Chondrocyte (in vitro differentiated cells): ENCODE measurements at places on chromosomes 7 and 10. TPM values are rescaled to one million over a fixed set of nuclear protein-coding genes. Genes with fewer than 3 reads are reported as not detected.

DNA sequence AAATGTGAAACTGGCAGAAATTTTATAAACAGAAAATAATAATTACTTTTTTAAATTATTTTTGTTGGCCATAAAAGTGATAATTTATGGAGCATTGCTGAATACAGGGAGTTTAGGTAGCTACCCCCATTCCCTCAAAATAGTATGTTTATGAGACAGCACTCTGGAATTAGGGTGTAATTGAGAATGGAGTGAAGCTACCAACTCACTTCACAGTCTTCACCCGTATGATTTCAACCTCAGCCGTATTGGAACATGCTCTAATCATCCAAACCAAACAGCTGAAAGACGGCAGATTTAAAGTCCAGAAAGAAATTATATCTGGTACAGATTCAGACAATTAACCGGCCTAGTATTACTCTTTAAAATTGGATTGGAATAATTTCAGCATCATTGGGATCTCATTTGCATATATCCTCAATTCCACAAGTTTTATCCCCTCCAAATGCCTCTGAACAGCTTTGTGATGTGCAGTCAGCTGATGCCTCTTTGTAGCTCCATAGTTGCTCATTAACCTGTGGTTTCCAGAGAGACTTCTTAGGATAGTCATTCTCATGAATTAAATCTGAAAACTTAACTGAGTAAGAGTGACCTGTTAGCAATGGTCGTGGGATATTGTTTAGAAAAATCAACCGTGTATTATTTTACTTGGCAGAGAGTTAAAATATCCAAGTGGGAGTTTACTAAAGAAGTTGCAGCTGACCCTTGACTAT lies 59.1 kb upstream of the GJD4 start:
- peaks cover 22% of the 10 kb centered on the region for H3K4me1 ChIP-seq
- H3K4me3 ChIP-seq: no peak overlapping the region
- peak overlapping the region; percentile 59 for H3K27ac ChIP-seq
- H3K27me3 ChIP-seq: no peaks in the 10 kb centered on the region

VAX1 gene
- 5.2 TPM in 1 of 3 replicates, not detected in the others for total RNA-seq

DNA sequence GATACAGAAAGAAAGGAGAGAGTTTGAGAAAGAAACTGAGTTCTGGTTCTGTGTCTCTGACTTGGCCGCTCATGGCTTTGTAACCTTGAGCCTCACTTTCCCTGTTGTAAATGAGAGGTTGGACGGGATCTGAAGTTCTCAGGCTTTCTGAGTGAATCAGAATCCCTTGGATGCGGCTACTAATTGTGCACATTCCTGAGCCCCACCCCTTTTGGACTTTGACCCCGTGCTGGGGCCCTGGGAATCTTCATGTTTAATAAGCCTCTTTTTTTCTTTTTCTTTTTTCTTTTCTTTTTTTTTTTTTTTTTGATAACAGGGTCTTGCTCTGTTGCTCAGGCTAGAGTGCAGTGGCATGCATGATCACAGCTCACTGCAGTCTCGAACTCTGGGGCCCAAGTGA lies 26.9 kb downstream of the SLC25A28 start:
- no peaks in the 10 kb centered on the region for H3K4me1 ChIP-seq
- DNase-seq: no peak
- H3K27ac ChIP-seq: no peak overlapping the region
- no peaks in the 10 kb centered on the region for H3K36me3 ChIP-seq

DNA sequence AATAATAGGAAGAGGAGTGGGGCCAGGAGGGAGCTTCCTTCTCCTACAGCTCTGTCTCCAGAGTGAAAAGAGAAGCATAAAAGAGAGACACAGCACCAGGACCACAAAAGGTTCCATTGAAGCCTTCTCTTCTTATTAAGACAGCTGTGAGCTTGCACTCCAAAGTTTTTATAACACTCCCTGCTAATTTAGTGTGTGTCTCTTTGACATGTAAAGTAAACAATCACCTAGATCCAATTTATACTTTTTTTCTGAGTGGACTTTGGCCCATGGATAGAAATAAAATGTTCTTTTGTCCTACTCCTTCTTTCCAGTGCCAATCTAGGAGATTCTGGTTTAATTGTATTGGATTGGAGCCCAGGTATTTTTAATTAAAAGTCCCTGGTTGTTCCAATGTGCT lies at the start of gene CYP2C8:
Gene CYP2C8, minus strand, starts transcription at position 212 of the 400 bp plus-strand sequence. Its CDS starts 95 bp downstream, at position 117.
- H3K27ac ChIP-seq: no peak within 1 kb of the TSS
- no peak for DNase-seq
- no peak within 1 kb of the TSS for H3K4me3 ChIP-seq
- no peaks in the 10 kb centered on the region for H3K36me3 ChIP-seq
- H3K27me3 ChIP-seq: peaks cover 11% of the 10 kb centered on the region
- H3K4me1 ChIP-seq: no peaks in the 10 kb centered on the region

GRCh38 chr7:25775999-25776743 lies 375.8 kb upstream of the NFE2L3 start:
- peaks cover 3% of the 10 kb centered on the region for H3K36me3 ChIP-seq
- H3K4me1 ChIP-seq: peaks cover 22% of the 10 kb centered on the region
- H3K27ac ChIP-seq: no peak overlapping the region
- no peaks in the 10 kb centered on the region for H3K27me3 ChIP-seq

GRCh38 chr10:16887565-16887964 lies 70.3 kb upstream of the RSU1 start:
- peak overlapping the region; percentile 25 for H3K27ac ChIP-seq
- no peak for DNase-seq
- H3K27me3 ChIP-seq: no peaks in the 10 kb centered on the region
- H3K4me1 ChIP-seq: peaks cover 17% of the 10 kb centered on the region

DNA sequence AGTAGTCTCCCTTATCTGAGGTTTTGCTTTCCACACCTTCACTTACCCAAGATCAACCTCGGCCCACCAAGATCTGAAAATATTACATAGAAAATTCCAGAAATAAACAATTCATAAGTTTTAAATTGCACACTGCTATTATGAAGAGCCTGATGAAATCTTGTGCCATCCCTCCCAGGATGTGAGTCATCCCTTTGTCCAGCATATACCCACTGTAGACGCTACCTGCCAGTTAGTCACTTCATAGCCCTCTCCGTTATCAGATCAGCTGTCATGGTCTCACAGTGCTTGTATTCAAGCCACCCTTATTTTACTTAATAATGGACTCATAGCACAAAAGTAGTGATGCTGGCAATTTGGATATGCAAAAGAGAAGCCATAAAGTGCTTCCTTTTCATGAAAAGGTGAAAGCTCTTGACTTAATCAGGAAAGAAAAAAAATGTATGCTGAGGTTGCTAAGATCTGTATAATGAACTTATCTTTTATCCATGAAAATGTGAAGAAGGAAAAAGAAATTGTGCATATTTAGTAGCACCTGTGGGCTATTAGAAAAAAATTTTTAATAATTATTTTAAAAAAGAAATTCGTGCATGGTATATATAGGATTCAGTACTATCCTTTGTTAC lies 9.8 kb upstream of the MRPS16 start:
- H3K4me3 ChIP-seq: peak overlapping the region; percentile 31
- H3K27ac ChIP-seq: peak overlapping the region; percentile 96
- peaks cover 1% of the 10 kb centered on the region for H3K27me3 ChIP-seq
- peaks cover 1% of the 10 kb centered on the region for H3K36me3 ChIP-seq
- no peak for DNase-seq
- peaks cover 17% of the 10 kb centered on the region for H3K4me1 ChIP-seq
